Kidney epithelial cell (primary cell): ENCODE measurements at places on chromosomes 13 and 19.

GRCh38 chr19:49201042-49201441 is 43.5 kb downstream of the TRPM4 start:
- no peak for DNase-seq

DNA sequence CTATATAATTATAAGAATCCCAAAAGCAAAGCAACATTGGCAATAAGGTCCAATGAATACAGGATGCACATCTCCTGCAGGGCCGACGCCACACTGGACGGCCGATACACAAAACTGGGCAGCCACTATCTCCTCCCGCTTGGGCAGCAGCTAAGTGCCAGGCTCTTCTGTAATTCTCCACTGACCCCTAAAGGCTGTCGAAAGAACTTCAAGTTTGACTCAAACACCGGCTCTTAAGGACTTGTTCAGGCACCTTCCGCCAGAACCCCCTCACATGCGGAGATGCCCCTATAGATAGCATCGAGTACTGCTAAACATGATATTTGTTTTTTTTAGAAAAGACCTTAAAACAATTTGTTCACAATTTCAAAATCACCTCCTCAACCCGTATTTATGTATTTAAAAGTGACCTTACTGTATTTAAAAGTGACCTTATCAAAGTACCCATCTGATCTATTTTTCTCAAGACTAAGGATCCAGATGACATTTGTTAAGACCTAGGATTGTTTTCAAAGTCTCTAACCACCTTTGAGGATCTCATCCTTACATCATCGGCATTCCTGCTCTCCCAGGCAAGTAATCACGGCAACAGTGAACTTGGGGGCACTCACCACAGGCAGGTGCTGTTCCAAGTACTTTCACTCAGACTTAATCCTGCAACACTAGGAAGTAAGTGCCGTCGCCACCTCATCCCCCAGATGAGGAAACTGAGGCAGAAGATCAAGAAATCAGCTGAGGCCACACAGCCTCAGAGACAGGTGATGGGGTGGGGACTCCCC is 77.8 kb downstream of the TUBGCP3 start:
- peak; percentile 39 for DNase-seq

- DNase-seq: no peak
Observed at GRCh38 chr13:98772794-98773452, 20.5 kb upstream of the SLC15A1 start.

GRCh38 chr13:109255141-109255856 is 531.1 kb downstream of the IRS2 start:
- DNase-seq: no peak

GRCh38 chr19:2014131-2014571 is 1.4 kb downstream of the BTBD2 start:
- no peak for DNase-seq
